Right cardiac atrium (tissue), 5 donors: ENCODE measurements at places on chromosomes 3 and 15. TPM values are rescaled to one million over a fixed set of nuclear protein-coding genes. Genes with fewer than 3 reads are reported as not detected.

GRCh38 chr3:52704611-52705437, 767 bp downstream of the GLT8D1 start:
- peak; percentile 57 for DNase-seq

DNA sequence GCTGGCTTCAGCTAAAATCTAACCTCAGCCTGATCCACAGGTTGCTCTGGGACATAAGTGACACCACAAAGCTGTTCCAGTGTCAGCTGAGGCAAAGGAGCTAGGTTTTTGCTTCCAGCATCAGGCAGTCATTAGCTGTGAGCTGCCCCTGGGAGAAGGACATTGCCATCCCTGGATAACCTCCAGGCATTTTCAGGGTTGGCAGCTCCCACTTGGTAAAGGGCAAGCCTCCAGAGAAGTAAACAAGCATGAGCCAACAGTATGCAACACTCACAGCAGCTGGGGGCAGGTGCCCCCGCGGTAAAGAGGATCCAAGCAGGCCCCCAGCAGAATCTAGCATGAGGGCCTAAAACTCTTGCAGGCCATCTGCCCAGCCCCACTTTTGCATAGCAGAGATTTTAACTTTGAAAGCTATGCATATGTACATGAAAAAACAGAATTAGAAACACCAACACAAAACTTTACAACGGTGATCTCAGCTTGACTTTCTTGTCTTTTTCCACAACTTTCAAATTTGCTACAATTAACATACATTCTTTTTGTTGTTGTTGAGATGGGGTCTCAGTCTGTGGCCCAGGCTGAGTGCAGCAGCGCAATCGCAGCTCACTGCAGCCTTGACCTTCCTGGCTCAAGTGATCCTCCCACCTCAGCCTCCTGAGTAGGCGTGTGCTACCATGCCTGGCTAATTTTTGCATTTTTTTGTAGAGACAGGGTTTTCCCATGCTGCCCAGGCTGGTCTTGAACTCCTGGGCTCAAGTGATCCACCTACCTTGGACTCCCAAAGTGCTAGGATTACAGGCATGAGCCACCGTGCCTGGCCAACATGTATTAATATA, 83.8 kb upstream of the TPM1 start:
- DNase-seq: no peak

GRCh38 chr15:77819851-77820728, 187.4 kb upstream of the LINGO1 start:
- DNase-seq: no peak

GRCh38 chr15:101058735-101059134, 139.6 kb downstream of the LRRK1 start:
- DNase-seq: no peak

DNA sequence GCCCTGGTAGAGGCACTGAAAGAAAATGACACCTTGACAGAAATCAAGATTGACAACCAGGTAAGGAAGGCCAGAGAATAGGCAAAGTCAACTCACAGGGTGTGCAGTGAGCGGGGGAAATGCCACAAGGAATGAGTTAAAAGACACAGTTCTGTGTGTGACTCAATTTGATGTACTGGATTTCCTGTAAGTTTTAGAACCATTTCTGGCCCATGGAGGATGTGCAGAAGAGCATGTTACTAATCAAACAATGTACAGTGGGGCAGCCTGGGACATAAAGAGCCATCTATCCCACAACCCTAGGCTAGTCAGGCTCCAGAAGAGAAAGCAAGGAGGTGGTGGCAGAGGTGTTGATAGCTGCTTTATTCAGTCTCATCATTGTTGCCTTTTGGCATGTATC, 31.2 kb upstream of the TMOD3 start:
- DNase-seq: no peak

GRCh38 chr3:35598804-35599203, 40.5 kb upstream of the ARPP21 start:
- no peak for DNase-seq

DNA sequence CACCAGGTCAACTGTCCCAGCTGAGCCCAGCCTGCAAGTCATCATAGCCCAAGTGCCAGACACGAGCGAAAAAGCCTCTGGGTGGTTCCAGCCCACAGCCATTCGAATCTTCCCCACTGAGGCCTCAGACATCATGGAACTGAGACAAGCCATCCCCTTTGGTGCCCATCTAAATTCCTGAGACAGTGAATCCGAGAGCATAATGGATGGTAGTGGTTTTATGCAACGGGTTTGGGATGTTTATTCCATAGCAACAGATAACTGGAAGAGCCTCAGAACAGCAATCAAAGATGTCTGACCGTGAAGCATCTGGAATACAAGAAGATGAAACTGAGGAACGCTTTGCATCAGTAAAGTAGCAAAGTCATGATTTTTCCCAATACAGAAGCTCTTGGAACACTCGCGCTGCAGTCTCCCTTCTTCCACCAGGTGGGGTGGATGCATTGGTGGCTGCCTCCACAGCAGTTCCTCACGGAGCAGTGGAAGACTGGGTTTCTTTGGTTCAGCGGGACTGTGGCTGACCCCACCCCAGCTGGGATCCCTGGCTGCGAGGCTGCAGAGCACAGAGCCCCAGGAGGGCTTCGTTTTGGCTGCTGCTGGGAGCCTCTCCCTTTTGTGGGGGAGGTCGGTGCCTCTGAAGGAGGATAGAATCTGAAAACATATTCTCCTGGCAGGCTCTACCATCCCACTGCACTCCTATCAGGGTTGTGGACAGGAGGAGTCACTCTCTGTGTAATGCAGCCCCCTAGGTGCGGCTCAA, 26.4 kb upstream of the PDE8A start:
- peak; percentile 85 for DNase-seq

- peak; percentile 11 for DNase-seq
Observed at GRCh38 chr3:57977818-57978235, 30.4 kb upstream of the FLNB start.

- peak; percentile 67 for DNase-seq
Observed at GRCh38 chr15:62068071-62068809, 1.5 kb downstream of the C2CD4A start.

The PEX5L gene
- total RNA-seq: 0.68 TPM

The TEX264 gene
- 38.8 TPM for total RNA-seq

The C3orf52 gene
- total RNA-seq: 1.2 TPM

The ZNF80 gene
- total RNA-seq: not detected

The B4GALT4 gene
- 16.9 TPM for total RNA-seq
